ENCODE measurements at places on chromosomes 4 and X.

GRCh38 chrX:56763556-56764152 is 34.6 kb downstream of the NBDY start:
- DNase-seq, result peak; percentile 23

DNA sequence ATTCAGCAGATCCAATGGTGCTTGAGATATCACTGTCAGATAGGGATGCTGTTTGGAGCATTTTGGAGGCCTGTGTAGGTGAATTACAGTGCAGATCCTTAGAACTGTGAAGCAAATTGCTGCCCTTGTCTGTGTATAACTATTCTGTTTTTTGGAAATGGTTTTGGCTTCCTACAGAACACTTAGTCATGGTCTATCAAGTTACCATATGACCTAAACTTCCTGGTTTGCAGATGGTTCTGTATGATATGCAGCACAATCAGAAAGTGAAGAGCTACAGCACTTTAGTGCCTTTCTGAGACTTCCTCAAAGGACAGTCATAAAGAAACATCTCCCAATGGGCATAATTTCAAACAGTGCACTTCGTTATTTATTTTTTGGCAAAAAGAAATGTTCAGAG is 688.6 kb downstream of the SH3BGRL start:
- no peak for DNase-seq

- DNase-seq, result no peak
Measured at GRCh38 chr4:168585168-168586091, 88.6 kb downstream of the PALLD start.

- DNase-seq, result no peak
Measured at GRCh38 chrX:8960957-8961468, 72.9 kb downstream of the FAM9B start.

GRCh38 chrX:110421500-110422455 is 63.1 kb downstream of the RTL9 start:
- DNase-seq, result no peak

GRCh38 chr4:123786920-123787319 is 390.3 kb downstream of the SPRY1 start:
- DNase-seq, result no peak

DNA sequence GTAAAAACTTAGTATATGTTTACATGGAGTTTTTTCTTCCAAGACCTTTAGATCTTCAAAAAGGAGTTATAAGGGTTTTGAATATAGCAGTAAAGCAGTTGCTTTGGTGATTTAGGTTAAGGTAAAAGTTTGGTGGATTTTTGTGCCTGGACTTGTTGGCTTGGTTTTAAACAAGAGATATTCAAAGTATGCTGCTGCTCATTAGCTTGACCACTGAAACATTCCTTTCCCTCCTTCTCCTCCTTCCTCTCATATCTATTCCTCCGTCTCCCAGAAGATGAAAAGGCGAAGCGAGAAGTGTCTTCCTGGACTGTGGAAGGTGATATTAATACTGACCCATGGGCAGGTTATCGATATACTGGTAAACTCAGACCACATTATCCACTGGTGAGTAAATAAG is 38.4 kb downstream of the METAP1 start:
- no peak for DNase-seq

- no peak for DNase-seq
Measured at GRCh38 chr4:89617317-89617716, 219.6 kb downstream of the SNCA start.

- no peak for DNase-seq
Measured at GRCh38 chrX:110532581-110532931, 173.9 kb downstream of the RTL9 start.

- no peak for DNase-seq
Measured at GRCh38 chrX:155645180-155645579, 32.4 kb upstream of the TMLHE start.

GRCh38 chr4:37516057-37516775 is 170.0 kb downstream of the RELL1 start:
- no peak for DNase-seq

- no peak for DNase-seq
Measured at GRCh38 chr4:41319553-41319952, 62.8 kb downstream of the UCHL1 start.

DNA sequence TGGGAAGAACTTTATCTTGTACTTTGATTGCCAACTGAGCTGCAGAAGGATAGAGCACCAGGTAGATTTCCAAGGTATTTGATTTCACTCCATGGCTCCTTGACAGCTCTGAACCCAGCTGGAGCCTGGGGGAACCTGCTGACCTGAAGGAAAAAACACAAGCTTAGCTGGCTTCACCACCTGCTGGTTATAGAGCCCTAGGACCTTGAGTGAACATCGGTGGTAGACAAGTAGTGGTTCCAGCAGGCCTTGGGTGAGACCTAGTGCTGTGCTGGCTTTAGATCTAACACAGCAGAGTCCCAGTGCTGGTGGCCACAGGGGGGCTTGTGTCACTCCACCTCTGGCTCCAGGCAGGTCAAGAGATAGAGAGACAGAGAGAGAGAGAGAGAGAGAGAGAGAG is 1102.6 kb downstream of the ADGRL3 start:
- DNase-seq, result no peak

- no peak for DNase-seq
Measured at GRCh38 chrX:34884817-34885216, 57.8 kb upstream of the FAM47B start.

- DNase-seq, result no peak
Measured at GRCh38 chr4:180086480-180087190, 2156.6 kb upstream of the TENM3 start.

GRCh38 chr4:25865586-25865985 is 2.8 kb upstream of the SEL1L3 start:
- DNase-seq, result no peak

DNA sequence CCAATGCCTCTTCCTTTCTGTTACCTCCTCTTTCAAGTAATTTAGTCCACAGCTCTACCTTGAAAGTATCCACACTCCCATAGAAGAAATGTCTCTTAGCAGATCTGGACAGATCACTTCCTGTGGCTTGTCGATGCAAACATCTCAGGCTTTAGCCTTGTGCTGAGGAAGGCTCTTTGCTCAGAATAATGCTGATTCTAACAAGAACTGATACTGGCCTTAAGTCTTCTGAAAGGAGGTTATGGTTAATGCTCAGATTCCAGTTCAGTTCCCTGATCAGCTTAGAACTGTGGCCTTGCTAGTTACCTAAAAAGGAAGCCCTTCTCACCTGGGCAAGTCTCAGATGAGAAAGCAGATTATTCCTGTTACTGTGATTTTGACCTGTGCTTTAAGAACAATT is 230.1 kb upstream of the FAT4 start:
- no peak for DNase-seq

GRCh38 chr4:40731792-40732245 is 17.9 kb upstream of the NSUN7 start:
- peak; percentile 81 for DNase-seq

DNA sequence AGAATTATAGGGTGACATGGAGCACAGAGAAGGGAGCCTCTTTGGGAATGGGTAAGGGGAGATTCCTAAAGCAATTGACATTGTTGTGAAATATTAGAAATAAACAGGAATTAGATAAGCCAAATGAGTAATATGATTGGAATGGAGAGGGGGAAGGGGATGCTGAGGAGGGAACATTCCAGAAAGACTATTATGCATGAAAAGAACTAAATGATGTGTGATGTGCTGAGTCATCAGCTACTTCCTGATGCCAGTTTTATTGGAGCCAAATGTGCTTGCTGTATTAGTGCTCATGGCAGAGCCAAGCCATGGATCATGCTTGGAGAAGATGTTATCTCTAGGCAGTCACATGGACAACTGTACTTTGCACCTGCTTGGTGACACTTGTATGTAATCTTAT is 189.0 kb upstream of the HCCS start:
- no peak for DNase-seq

- no peak for DNase-seq
Measured at GRCh38 chr4:125421547-125421946, 106.8 kb downstream of the FAT4 start.

DNA sequence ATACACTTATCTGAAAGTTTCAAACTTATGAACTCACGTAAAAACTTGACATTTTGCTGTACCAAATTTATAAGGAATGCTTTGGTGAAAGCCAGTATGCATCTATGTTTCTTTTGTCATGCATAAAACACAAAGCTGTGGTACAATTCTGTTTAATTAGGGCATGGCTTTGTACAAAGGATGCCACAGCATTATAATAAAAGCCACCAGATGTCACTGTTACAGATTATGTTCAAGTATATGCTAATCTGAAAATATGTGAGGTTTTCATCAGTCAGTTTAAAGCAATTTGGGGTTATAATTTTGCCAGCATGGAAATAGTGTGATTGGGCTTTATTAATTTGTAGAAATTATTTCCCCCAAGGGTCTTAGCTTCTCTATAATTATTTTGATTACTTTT is 69.0 kb downstream of the ATOH1 start:
- DNase-seq, result no peak

- DNase-seq, result no peak
Measured at GRCh38 chrX:131565909-131566308, 22.0 kb downstream of the OR13H1 start.

- DNase-seq, result no peak
Measured at GRCh38 chr4:46506876-46507275, 116.9 kb upstream of the GABRA2 start.

DNA sequence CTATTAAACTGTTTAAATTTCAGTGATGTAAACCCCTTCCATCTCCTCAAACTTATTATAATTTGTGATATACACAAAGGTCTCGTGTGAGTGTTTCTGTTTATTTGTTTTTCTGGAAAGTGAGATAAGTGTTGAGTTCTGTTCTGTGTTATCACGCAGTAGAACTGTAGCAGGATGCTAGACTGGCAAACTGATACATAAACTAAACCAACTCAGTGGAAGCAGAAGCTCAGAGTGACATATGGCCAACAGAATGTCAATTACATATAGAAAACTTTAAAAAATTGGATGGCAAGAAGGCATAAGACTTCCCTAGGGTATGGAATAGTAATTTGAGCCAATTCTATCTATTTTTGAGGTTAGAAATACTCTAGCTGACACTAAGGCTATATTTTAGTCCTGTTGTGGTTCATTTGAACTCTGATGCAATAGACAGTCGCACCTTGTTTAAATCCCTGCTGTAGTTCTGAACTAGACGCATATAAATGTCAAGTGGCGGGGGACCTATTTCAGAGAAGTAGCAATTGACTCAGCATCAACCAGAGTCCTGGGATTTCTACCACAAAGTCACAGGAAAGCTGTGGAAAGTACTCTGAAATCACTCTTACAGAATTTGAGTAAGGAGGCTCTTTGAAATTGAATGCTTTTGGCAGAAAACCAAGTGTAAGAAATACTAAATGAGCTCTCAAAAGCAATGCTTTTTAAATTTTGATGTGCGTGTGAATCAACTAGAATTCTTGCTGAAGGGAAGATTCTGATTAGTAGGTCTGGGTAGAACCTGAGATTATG is 294.4 kb downstream of the INPP4B start:
- DNase-seq, result no peak

DNA sequence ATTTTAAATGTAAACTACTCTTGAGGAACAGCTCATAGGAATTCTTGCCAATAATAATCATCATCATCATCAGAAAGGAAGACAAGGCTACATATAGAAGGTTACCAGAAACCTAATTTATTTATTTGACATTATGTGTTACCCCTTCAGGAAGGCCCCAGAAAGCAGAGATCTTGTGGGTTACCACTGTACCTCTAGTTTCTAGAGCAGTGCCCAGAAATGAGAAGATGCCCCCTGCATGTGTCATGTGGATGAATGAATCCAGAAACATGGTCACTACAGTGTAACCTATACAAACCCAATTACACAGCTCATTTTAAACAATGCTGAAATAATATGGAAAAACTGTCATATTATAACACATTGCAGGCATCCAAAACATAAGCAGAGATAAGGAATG is 70.4 kb downstream of the ARAP2 start:
- no peak for DNase-seq

GRCh38 chrX:150700107-150700506 is 6.9 kb downstream of the MTMR1 start:
- DNase-seq, result no peak

GRCh38 chrX:80223982-80224579 is 196.2 kb upstream of the TENT5D start:
- no peak for DNase-seq

- DNase-seq, result no peak
Measured at GRCh38 chrX:107750263-107750662, 25.3 kb downstream of the TSC22D3 start.

DNA sequence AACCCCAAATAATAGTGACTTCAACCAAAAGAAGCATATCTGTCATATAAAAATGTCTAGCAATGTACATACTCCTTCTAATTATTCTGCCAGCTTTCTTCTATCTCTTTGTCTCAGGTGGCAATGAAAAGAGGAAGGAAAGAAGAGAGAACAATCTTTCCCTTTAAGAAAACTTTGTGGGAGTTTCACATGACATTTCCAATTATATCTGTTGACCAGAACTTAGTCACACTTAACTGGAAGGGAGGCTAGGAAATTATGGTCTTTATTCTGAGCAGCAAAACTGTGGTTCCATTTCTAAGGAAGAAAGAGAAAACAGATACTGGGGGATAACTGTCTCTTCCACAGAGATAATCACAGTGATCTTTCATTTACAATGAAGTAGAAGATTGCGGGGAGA is 12.9 kb upstream of the MAOA start:
- no peak for DNase-seq

DNA sequence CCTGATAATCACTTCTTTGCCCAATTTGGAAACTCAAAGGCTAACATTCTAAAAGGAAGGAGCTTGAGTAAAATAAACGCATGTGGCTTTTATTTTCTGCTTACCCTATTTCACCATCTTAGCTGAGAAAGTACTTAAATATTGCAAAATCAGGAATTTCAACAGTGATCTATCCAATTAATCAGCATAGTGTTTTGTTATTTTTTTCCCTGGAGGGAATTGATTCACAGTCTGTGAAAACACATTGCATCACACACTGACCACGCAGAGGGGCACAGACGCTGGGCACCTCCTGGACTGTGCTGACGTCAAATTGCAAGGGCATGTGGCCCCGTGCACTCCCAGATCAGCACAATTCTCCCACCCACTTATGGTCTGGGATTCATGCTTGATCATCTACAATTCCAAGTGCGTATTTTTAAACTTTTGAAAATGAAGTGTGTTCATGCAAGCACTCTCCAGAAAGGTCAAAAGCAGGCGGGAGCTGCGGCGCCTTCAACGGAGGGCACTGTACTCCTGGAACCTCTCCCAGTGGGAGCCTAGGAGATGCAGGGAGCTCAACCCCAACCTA is 320.6 kb upstream of the PPARGC1A start:
- DNase-seq, result no peak

DNA sequence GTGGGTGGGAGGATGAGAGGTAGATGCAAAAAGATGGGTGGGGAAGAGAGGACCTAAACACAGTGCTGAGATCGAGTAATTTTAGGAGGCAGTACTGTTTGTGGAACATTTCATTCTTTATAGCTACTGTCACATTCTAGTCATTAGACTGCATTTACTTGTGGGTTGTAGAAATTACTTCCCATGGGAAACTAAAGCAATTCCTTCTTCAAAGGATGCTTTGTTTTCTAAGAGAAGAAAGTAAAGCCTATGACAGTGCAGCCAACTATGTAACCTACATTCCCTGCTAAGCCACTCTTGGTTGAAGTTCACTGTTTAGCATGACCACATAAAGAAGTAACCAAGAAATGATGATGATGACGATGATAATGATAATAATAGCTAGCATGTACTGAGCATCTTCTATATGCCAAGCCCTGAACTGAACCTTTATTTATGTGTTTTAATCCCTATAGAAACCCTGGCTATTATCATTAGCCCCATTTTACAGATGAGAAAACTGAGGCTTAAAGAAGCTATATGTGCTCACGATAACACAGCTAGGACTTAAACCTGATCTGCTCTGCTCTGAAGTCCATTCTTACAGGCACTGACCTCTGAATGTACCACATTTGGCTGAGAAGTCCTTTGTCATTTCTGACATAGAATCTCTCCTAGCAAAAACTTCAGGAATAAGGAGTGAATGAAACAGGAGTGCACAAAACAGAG is 114.5 kb upstream of the KIT start:
- DNase-seq, result no peak
